ENCODE measurements at places on chromosomes 2 and 18. TPM values are rescaled to one million over a fixed set of nuclear protein-coding genes. Genes with fewer than 3 reads are reported as not detected.

DNA sequence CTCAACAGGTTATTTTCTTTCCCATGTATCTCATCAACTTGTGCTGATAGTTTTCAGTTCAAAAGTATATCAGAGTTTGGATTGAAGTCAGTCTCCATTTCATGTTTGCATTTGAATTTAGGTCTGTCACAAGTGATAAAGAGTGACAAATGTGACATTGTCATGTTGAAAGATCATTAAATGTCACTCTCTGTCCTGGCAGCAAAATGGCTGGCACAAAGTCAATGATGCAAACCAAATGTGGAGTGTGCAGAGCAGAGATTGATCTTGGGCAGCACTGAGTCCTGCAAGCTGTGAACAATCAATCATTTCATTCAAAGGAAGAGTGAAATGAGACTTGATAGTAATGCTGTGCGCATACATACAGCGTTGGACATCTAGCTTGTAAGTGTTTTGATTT is 421.8 kb upstream of the CDH7 start:
- DNase-seq = no peak

DNA sequence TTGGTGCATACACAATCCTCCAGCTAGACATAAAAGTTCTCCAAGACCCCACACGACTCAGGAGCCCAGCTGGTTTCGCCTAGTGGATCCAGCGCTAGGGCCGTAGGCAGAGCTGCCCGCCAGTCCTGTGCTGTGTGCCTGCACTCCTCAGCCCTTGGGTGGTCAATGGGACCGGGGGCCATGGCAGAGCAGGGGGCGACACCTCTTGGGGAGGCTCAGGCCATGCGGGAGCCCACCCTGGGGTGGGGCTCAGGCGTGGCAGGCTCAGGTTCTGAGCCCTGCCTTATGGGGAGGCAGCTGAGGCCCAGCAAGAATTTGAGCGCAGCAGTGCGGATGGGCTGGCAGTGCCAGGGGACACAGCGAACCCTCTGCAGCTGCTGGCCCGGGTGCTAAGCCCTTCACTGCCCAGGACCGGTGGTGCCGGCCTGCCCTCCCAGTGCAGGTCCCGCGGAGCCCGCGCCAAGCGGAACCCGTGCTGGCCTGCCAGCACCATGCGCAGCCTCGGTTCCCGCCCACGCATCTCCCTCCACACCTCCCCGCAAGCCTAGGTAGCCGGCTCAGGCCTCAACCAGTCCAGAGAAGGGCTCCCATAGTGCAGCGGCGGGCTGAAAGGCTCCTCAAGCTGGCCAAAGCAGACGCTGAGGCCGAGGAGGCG is 1566.6 kb upstream of the SLC39A10 start:
- no peak for DNase-seq

DNA sequence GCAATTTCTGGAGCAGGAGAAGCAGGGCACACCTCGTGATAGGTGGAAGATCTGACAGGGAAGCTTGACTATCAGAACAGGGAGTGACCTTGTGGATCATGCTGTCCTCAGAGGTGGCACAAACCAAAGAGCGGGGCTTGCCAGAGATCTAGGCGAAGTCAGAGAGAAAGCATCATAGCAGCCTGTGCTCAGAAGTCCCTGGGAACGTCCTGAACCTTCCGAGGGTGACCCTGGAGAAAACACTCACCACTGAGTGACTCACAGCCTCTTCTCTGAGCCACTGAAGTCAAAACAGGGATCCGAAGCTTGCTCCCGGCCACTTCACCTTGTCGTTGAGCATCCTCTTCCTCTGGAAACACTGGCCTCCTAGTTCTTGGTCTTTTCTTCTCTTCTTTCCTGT is 56.7 kb downstream of the IL1R2 start:
- no peak for DNase-seq

GRCh38 chr2:27501042-27501441 is 4.4 kb downstream of the GCKR start:
- no peak for DNase-seq

DNA sequence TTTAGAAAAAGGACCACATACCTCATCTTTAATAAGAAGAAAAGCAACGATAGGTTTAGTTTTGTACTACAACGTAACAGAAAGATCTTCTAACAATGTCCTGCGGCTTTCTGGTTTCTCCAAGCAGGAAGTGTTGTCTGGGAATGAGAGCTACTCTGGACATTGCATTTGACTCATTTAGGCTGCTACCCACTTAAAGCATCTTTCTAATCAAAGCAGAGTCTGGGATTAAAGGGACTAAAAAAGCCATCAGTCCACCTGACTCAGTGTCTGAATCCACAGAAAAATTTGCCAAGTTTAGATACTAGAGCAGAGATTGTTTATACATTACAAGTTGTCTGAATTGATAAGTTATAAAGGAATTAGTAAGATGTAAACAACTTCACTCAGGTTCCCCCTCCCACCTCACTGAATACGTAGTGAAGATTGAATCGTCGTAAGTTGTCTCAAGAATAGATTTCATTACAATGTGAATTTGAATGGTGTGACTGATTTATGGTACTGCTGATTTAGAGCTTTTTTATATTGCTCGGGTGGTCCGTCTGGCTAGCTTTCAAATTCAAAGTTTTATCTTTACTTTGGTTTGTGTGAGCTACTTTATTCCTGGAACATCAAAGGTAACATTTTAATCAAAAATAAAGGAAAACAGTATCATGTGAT is 70.2 kb upstream of the SMIM21 start:
- DNase-seq = no peak

- DNase-seq = no peak
Measured at GRCh38 chr2:88530081-88530480, 77.6 kb upstream of the FOXI3 start.

DNA sequence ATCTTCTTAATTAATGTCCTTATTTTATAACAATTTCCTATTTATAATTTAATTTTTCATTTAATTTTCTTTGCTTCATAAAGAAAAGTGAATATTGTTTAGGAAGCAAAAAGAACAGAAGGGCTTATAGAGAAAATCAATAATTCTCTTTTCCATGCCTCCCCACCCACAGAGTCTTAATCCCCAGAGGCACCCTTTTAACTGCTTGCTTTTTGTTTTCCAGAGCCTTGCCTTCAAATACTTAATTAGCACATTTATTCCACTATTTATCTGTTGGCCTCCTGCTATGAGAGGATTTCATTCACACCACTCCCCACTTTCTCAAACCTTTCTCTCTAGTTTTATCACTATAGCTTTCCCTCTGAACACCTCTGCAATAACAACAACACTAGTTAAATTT is 373.6 kb downstream of the MBD2 start:
- DNase-seq = no peak

GRCh38 chr2:47388888-47389287 is 14.1 kb upstream of the MSH2 start:
- DNase-seq = no peak

GRCh38 chr2:66463206-66463755 is 28.4 kb downstream of the MEIS1 start:
- no peak for DNase-seq

- DNase-seq = no peak
Measured at GRCh38 chr2:240554767-240555493, 2.9 kb downstream of the ANKMY1 start.

- DNase-seq = no peak
Measured at GRCh38 chr2:234374736-234375135, 122.1 kb downstream of the ARL4C start.

GRCh38 chr2:46837112-46837454 is 78.5 kb downstream of the MCFD2 start:
- no peak for DNase-seq

- DNase-seq = no peak
Measured at GRCh38 chr18:47519706-47520105, 268.2 kb upstream of the SKOR2 start.

GRCh38 chr2:147511491-147511948 is 333.3 kb upstream of the ACVR2A start:
- no peak for DNase-seq

DNA sequence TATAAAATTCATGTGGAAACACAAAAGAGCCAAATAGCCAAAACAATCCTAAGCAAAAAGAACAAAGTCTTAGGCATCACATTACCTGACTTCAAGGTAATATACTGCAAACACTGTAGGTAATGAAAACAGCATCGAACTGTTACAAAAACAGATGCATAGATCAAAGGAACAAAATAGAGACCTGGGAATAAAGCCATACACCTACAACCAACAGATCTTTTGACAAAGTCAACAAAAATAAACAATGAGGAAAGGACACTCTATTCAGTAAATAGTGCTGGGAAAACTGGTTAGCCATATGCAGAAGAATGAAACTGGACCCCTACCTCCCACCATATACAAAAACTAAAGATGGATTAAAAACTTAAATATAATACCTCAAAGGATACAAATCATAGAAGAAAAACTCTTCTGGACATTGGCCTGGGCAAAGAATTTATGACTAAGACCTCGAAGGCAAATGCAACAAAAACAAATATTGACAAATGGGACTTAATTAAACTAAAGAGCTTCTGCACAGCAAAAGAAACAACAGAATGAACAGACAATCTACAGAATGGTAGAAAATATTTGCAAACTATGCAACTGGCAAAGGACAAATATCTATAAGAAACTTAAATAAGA is 218.0 kb downstream of the PHLPP1 start:
- no peak for DNase-seq

The MGAT4A gene
- 0.89 TPM for total RNA-seq

The B3GNT7 gene
- 0.23 TPM for total RNA-seq

The HMSD gene
- total RNA-seq = not detected

The FIGN gene
- total RNA-seq = 0.16 TPM
